ENCODE measurements at places on chromosomes 4 and X. TPM values are rescaled to one million over a fixed set of nuclear protein-coding genes. Genes with fewer than 3 reads are reported as not detected.

GRCh38 chr4:118760493-118760892, 75.3 kb downstream of the METTL14 start:
- no peaks in the 10 kb centered on the region for H3K27me3 ChIP-seq
- DNase-seq = no peak
- no peak overlapping the region for H3K4me3 ChIP-seq
- H3K4me1 ChIP-seq = peaks cover 78% of the 10 kb centered on the region
- no peaks in the 10 kb centered on the region for H3K36me3 ChIP-seq
- peak overlapping the region; percentile 89 for H3K27ac ChIP-seq

- no peak overlapping the region for H3K27ac ChIP-seq
- H3K4me1 ChIP-seq = peaks cover 15% of the 10 kb centered on the region
- no peak for DNase-seq
- H3K27me3 ChIP-seq = no peaks in the 10 kb centered on the region
These were observed 20.9 kb downstream of the RGS12 start for GRCh38 chr4:3313556-3314228.

- no peaks in the 10 kb centered on the region for H3K4me1 ChIP-seq
- H3K27me3 ChIP-seq = no peaks in the 10 kb centered on the region
- DNase-seq = no peak
- H3K36me3 ChIP-seq = no peaks in the 10 kb centered on the region
These were observed 8.0 kb upstream of the HS3ST1 start for GRCh38 chr4:11436673-11437072.

DNA sequence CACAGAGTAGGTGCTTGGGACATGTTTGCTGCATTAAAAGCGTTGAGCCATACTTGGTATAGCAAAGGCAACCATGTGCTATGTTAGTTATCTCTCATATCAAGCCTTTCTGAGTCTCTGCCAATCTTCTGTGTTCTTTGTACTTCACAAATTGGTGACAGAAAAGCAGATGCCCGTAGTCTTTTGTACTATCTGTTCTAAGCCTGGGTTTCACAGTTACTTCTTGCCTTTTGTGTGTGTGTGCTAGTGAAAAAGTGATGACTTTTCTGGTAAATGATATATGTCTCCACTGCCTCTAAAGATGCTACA, 16.1 kb upstream of the KLHL2 start:
- H3K36me3 ChIP-seq = no peaks in the 10 kb centered on the region
- no peaks in the 10 kb centered on the region for H3K4me1 ChIP-seq
- no peak for DNase-seq
- no peak overlapping the region for H3K4me3 ChIP-seq
- no peaks in the 10 kb centered on the region for H3K27me3 ChIP-seq

DNA sequence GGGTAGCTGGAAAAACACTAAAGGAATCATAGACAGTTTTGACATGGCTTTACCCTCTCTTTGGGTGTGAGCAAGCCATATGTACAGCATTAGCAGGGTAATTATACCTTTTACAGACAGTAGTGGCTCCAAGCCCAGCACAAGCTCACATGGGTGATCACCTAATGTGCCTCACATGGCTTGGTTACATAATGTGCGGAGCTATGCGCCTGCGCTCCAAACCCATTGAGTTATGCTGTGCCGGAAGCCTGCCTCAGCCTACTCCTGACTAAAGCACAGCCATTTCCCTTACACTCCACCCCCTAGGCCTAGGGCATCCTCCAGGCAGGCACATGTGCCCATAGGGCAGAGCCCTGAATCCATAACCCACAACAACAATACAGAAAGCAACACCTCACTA, 6.5 kb upstream of the TSPAN5 start:
- H3K4me1 ChIP-seq = peaks cover 8% of the 10 kb centered on the region
- no peak for DNase-seq
- no peak overlapping the region for H3K27ac ChIP-seq
- no peaks in the 10 kb centered on the region for H3K36me3 ChIP-seq

- no peak overlapping the region for H3K4me3 ChIP-seq
- no peak overlapping the region for H3K27ac ChIP-seq
- H3K27me3 ChIP-seq = no peaks in the 10 kb centered on the region
- H3K4me1 ChIP-seq = no peaks in the 10 kb centered on the region
These were observed 718.8 kb downstream of the KLHL13 start for GRCh38 chrX:117397844-117398243.

DNA sequence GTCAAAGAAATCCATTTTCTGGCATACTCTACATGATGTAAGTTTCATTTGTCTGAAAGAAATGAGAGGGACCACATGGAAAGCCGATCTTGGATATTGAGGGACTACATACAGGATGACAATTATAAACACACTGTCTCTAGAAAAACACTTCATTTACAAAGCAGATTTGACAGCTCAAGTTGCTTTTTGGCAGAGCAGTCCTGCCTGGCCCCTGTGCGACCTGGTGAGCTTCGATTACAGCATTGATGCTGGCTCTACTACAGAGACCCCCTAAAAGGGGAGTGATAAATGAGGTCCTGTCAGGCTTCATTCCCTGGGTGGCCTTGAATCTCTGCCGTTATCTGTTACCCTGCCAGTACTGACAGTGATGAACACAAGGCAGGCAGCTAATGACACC, 215.2 kb upstream of the NOCT start:
- H3K4me3 ChIP-seq = no peak overlapping the region
- no peaks in the 10 kb centered on the region for H3K36me3 ChIP-seq
- no peaks in the 10 kb centered on the region for H3K27me3 ChIP-seq
- H3K27ac ChIP-seq = no peak overlapping the region

- no peaks in the 10 kb centered on the region for H3K36me3 ChIP-seq
- H3K27me3 ChIP-seq = no peaks in the 10 kb centered on the region
- H3K27ac ChIP-seq = no peak overlapping the region
- no peaks in the 10 kb centered on the region for H3K4me1 ChIP-seq
- no peak overlapping the region for H3K4me3 ChIP-seq
- no peak for DNase-seq
These were observed 775.4 kb downstream of the STPG2 start for GRCh38 chr4:97367878-97368277.

DNA sequence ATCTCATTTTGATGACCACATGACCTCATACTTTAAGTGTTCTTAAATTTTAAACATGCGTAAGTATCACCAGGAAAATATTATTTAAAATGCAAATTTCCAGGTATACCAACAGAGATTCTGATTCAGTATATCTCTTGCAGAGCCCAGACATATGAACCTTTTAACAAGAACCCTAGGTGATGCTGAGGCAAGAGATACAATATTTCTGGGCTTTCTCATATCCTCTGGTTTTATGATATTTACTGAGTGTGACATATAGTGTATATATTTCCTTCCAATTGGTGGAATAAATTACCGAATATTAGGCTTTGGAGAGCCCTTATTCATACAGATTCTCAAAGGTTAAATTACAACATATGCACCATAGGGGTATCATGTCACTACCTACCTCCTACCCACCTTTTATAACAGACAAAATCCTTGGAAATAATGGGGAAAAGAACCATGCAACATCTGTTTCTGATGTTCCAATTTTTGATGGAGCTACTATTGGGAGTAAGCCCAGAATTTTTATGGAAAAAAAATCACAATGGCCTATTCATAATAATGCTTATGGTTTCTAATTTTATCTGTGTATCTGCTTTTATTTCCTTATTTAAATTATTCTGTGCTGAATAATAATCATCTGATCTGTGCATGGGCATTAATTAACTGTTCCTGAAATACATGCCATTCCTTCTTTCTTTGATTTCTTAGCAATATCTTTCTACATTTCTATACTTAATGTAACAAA, 27.1 kb downstream of the KCTD8 start:
- H3K4me1 ChIP-seq = no peaks in the 10 kb centered on the region
- H3K36me3 ChIP-seq = no peaks in the 10 kb centered on the region
- H3K27ac ChIP-seq = no peak overlapping the region
- no peak overlapping the region for H3K4me3 ChIP-seq
- DNase-seq = no peak

DNA sequence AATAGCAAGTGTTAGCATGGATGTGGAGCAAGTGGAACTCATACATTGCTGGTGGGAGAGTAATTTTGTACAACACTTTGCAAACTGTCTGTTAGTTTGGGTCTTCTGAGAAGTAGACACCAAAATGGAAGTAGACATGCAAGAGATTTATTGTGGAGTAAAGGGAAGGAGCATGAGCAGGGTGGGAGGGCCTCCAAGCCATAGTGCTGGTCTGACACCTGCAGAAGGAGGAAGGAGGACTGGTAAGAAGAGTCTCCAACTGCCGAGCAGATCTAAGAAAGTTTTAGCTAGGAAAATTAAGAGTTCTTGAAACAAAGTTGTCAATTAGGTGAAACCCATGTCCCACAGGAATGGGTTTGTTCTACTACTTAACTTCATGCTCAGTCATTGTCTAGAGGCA, 64.0 kb upstream of the DDIT4L start:
- H3K27me3 ChIP-seq = no peaks in the 10 kb centered on the region
- H3K36me3 ChIP-seq = no peaks in the 10 kb centered on the region
- no peak for DNase-seq
- no peaks in the 10 kb centered on the region for H3K4me1 ChIP-seq
- no peak overlapping the region for H3K4me3 ChIP-seq
- H3K27ac ChIP-seq = no peak overlapping the region

GRCh38 chr4:135485371-135485770, 1283.8 kb upstream of the PABPC4L start:
- H3K27ac ChIP-seq = no peak overlapping the region
- no peaks in the 10 kb centered on the region for H3K27me3 ChIP-seq
- no peaks in the 10 kb centered on the region for H3K36me3 ChIP-seq
- H3K4me3 ChIP-seq = no peak overlapping the region
- no peaks in the 10 kb centered on the region for H3K4me1 ChIP-seq

DNA sequence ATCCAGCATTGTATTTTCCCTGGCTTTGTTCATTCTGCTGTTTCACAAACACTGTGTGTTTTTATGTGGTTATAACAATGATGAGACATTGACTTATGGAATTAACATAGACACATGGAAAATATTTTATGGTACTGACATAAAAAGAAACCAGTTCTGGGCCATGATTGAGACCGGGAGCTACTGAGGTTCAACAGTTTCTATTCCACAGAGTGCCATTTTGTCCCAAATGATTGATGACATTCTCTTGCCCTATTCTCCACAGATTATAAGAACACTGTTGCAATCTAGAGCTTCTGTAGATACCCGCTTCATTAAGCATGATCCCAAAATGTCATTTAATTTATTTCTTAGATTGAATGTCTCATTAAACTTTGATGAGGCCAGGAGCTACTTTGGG, 326.8 kb downstream of the RPA4 start:
- no peak for DNase-seq
- no peaks in the 10 kb centered on the region for H3K4me1 ChIP-seq
- no peaks in the 10 kb centered on the region for H3K27me3 ChIP-seq
- no peaks in the 10 kb centered on the region for H3K36me3 ChIP-seq
- no peak overlapping the region for H3K4me3 ChIP-seq

DNA sequence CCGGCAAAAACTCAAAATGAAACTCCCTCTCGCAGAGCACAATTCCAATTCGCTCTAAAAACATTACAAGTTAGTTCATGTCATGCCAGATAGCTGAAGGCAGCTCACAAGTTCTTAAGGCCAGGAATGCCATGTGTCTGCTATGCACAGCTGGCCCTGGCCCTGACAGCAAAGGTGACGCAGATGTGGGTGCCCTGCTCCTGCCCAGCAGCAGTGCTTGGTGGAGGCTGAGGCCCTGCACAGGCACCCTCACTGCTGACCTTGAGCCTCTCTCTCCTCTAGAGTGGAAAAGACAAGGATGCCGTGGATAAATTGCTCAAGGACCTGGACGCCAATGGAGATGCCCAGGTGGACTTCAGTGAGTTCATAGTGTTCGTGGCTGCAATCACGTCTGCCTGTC, 2.9 kb downstream of the S100P start:
- no peaks in the 10 kb centered on the region for H3K36me3 ChIP-seq
- no peak overlapping the region for H3K4me3 ChIP-seq
- H3K27me3 ChIP-seq = no peaks in the 10 kb centered on the region
- DNase-seq = no peak

DNA sequence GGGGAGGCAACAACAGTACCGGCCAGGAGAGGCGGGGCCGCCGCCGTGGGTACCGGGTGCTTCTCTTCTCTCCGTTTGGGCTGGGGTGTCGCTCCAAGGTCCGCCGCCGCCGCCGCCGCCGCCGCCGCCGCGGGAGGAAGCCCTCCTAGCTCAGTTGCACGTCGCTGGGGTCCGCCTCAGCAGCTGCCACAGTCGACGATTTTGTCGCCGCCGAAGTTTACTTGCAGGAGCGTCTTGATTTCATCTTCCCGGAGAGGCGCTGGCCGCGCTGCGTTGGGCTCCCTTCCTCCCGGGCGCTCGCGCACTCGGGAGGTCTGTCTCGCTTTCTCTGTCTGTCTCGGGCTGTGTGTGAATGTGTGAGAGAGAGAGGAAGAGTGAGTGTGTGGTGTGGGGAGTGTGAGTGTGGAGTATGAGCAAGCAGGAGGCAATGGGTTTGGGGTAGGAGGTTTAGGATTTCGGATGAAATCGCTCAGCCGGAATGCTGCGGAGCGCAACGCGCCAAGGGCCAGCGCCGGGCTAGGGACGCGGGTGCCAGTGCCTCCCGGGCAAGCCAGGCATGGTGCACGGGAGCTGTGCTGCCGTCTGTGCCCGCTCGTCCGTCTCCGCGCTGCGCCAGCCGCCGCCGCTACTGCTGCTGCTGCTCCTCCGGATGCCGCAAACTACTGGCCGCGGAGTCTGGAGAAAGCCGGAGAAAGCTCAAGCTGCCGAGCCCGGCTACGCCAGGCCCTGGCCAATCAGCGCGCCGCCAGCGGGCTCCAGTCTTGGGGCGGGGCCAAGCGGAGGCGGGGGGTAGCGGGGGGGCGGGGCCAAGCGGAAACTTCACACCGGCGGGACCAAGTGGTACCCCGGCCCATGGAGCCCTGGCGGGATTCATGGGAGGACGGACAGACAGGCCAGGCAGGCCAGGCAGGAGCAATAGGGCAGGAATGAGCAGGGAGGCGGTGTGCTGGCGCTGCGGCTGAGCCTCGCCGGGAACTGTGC, at the start of gene PCDH19:
PCDH19 (minus strand) TSS at position 664 of the 981 bp plus-strand sequence. CDS start 1,676 bp downstream, outside the sequence.
- DNase-seq = no peak
- H3K27me3 ChIP-seq = no peaks in the 10 kb centered on the region
- H3K27ac ChIP-seq = no peak within 1 kb of the TSS
- peaks cover 7% of the 10 kb centered on the region for H3K4me1 ChIP-seq
- no peaks in the 10 kb centered on the region for H3K36me3 ChIP-seq
- H3K4me3 ChIP-seq = peak within 1 kb of the TSS; percentile 38

The TCEANC gene
- total RNA-seq = 3.2 TPM

The COX7B2 gene
- total RNA-seq = not detected

The SH3TC1 gene
- 50.6 TPM for total RNA-seq

The TNIP3 gene
- not detected for total RNA-seq

The FRG2 gene
- not detected for total RNA-seq

All from vagina (tissue), 2 donors.